ENCODE measurements at places on chromosomes 12 and 14.

- DNase-seq, result no peak
Observed at GRCh38 chr14:103016071-103016470, 41.3 kb downstream of the CDC42BPB start.

GRCh38 chr12:127550271-127550670 is 716.7 kb upstream of the TMEM132C start:
- no peak for DNase-seq

DNA sequence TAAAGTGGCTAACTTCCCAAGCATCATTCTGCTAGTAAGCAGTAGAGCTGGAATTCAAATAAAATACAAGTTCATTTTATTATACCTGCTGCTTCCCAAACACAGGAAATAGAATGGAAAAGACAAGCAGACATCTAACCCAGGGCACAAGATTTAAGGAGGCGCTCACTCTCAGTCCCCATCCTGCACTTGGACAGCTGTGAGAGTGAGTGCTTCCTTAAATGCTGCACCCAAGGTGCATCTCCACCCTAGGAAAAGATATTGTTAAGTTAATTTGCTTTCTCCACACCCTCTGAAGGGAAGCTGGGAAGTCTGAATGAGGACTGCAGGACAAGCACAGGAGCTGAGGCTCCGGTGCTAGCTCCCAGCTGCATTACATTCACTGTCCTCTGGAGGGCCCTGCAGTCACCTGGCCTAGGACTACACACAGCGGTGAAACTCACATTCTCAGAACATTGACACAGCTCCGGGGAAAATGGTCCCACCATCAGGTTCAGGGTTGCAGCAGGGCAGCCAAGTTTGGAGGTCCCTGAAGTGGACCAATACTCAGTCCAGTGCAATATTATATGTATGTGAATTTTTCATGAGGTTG is 14.2 kb downstream of the HEBP1 start:
- no peak for DNase-seq

- DNase-seq, result no peak
Observed at GRCh38 chr14:85519661-85520305, 10.2 kb upstream of the FLRT2 start.

GRCh38 chr14:80215081-80215480 is 3.8 kb upstream of the DIO2 start:
- DNase-seq, result no peak

DNA sequence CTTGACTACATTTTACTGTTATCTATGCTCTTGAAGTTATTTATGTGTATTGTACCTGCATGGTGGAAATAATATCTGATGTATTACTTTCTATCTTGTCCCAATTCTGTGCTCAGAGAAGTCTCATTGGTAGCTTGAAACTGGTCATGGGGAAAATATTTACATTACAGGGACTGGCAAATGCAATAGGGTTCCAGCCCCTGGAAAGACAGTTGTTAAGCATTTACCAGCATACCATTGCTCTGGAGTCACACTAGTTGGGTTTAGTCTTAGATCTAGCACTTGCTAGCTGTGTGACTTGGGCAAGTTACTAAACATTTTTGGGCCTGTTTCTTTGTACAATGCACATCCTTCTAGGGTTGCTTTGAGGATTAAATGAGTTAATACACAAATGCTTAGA is 86.3 kb upstream of the NRXN3 start:
- no peak for DNase-seq

DNA sequence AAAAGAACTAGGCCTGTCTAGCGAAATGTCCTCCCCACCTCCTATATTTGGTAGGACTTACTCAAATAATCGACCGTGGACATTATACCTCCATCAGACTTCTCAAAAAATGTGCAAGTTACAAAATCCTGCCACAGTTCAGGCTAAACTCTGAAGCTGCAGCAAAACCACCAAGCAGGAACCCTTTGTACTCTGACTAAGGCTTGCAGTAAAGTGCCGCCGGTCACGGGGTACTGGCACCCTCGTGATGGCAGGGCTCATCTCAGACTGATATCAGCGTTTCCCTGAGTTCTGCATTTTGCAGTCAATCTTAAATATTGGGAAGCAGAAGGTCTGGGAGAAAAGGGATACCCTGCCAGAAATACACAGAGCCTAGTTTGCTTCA is 17.1 kb downstream of the SLC11A2 start:
- DNase-seq, result no peak

DNA sequence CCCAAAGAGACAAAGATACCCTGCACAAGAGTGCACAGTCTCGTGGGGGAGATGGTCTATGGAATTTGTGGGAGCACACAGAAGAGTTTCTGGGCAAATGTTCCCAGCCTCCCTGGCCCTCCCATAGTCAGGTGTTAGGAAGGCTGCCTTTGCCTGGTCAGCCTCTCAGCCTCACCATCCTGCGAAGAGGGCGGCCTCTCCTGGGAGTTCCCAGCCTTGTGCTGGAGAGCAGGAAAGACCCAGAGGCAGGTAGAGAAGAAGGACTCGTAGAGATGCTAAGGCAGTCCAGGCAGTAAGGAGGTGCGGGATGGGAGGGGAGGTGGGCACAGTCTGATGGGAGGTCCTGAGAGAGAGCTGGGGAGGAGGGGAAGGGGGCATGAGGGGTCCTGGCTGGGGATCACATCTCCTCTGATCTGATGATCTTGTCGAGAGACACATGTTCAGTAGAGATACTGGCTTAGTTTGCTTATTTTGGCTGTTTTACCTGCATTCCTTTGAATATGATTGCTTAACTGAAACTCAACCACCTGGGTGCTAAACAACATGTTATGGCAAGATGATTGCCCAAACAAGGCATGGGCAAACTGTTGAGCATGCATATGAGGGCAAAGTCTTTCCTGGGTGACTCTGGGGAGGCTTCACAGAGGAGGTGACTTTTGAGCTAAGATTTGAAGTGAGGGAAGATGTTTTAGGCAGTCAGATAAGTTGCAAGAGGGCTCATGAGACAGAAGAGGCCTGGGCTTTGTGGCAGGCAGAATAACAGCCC is 10.5 kb downstream of the SERPINA6 start:
- DNase-seq, result no peak

GRCh38 chr12:128803788-128804187 is 20.0 kb downstream of the SLC15A4 start:
- DNase-seq, result no peak

- no peak for DNase-seq
Observed at GRCh38 chr12:62922539-62922938, 12.4 kb downstream of the PPM1H start.

DNA sequence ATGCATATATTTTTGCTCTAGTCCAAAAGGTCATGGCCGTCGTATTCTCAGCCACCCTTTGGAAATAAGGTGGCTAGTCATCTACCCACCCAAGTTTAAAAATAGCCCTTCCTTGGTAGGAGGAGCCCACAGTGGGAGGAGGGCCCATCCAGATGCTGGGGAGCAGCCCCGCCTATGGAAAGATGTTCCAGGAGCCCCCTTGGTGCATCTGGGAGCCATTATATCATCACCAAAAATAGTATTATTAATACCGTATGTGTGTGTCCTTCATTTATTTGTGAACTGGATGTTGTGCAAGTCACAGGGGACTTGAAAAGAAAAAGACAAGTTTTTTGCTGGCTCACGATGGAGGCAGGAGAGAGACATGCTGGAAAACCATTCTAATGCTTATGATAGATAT is 34.0 kb downstream of the EMP1 start:
- no peak for DNase-seq

- no peak for DNase-seq
Observed at GRCh38 chr14:99177886-99178835, 93.8 kb downstream of the BCL11B start.

DNA sequence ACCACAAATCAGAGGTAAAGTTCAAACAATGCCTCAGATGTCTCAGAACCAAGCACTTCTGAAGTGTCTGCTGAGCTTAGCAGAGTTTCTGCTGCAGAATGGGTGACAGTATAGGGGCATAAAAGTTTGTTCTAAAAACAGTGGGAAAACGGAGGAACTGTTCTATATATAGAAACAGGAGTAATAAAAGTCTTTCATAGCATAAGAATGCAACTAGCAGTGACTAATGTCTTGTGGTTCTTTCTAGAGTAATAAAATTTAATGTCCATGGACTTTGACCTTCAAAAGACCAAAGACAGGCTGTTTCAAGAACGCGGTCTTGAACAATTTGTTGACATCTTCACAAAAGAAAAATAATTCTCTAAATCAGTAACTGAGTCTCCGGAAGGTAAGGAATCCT is 107.5 kb upstream of the FAR2 start:
- no peak for DNase-seq

GRCh38 chr12:125184213-125184967 is 119.2 kb downstream of the AACS start:
- DNase-seq, result no peak

- no peak for DNase-seq
Observed at GRCh38 chr12:49796606-49797448, 31.4 kb downstream of the NCKAP5L start.

- no peak for DNase-seq
Observed at GRCh38 chr14:30507209-30507608, 51.7 kb upstream of the G2E3 start.

DNA sequence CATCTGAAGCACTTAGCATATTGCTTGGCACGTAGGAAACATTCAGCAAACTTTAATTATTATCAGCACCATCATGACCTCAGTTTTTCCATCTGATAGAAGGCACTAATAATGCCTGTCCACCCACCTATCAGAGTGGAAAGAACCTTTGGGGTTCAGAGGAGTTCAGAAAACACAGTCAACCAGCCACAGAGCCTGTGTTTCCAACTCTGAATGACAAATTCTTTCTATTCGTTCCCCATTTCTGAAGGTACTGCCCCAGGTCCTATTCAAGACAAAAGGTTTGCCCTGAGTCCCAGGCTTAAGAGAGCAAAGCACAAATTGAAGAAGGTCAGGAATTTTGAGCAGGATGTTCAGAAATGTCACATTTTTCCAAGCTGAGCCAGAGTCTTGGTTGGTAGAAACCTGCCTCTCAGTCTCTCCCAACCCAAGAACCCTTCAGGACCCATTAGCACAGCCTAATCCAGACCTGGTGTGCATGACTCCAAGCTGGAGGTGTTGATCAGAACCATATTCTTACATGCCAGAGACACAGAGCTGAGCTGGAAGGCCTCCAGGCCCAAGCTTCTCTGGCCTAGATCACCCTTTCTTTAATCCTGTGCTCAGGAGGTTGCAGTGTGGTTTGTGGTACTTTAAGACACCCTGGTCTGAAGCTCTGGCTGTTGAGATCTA is 114.4 kb downstream of the TBX5 start:
- DNase-seq, result no peak

GRCh38 chr12:106327309-106327869 is 24.9 kb downstream of the TCP11L2 start:
- DNase-seq, result no peak

DNA sequence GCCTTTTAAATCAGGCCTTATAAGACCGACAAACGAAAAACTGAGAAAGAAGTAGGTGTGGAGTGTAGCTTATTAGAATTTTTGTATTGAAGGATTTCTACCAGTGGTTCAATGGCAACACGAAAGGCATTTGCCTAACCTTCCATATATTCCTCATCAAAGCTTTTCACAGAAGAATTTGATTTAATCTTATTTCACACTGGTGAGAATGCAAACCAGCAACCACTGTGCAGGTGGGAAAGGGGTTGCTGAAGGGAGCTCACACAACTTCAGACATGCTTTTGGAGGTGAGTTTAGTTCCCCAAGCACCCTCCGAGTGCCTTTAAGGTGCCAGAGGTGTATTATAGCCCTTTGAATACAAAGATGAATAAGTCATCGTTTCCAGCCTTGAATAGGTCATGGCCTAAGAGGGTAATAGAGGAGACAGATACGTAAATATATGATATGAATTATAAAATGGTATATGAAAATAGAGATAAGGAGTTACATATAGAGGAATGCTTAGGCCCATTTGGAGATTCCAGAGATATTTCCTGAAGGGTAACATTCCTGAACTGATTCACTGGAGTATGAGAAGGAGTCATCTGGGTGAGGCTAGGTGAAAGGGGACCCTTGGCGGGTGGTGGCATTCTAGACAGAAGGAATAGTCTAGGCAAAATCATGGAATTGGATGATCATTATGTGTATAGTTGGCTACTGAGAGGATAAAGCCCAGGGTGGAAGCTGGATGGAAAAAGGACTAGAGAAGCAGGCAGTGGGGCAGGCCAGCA is 6.4 kb downstream of the ERP27 start:
- no peak for DNase-seq

DNA sequence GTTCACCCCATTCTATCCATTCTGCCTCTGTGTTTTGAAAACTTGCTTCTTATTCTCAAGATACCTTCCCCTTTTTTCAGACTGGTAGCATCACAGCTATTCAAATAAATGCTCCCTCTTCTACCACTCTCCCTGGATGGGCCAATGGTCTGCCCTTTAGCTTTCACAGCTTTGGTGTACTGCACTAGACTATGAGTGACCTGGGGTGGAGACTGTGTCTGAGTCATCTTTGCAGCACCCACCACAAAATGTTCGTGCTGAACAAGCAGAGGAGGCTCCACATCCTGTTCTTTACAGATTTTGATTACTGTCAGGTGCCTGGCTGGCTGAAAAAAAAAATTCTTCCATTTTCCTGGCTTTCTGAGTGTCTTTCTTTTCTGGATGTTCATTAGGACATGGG is 1104.1 kb upstream of the TMEM132C start:
- peak; percentile 43 for DNase-seq

- DNase-seq, result peak; percentile 22
Observed at GRCh38 chr12:27383429-27384260, 51.0 kb downstream of the BMAL2 start.

DNA sequence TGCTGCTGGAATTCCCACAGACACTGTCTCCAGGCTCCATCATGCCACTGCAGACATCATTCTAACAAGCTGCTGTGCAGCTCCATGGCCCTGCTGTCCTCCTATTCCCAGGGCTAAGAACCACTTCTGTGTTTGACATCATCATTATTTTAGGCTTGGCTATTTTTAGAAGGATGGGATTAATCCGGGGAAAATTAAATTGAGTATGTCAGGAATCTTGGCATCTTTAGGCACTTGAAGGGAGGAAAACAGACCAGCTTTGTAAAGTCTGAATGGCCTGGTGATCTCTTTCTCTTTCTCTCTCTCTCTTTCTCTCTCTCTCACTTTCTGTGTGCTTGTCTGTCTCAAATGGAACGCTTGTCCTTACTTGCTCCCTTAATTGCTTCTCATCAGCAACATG is 568.3 kb upstream of the FLRT2 start:
- no peak for DNase-seq

All from central memory CD8-positive, alpha-beta T cell (primary cell).